ENCODE measurements at places on chromosomes 2 and 18. TPM values are rescaled to one million over a fixed set of nuclear protein-coding genes. Genes with fewer than 3 reads are reported as not detected.

Gene ONECUT2
- not detected for total RNA-seq

Gene SAP130
- 36.8 TPM for total RNA-seq

Gene MEMO1
- total RNA-seq, result 50.1 TPM

Gene PDE1A
- total RNA-seq, result not detected

Gene HK2
- 27.8 TPM for total RNA-seq

Gene SH3RF3
- total RNA-seq, result 0.08 TPM

Gene CRYBA2
- total RNA-seq, result not detected

Gene DYSF
- total RNA-seq, result 0.12 TPM

Gene MARCO
- total RNA-seq, result not detected

Gene DUSP19
- 1.6 TPM for total RNA-seq

Gene TNS1
- total RNA-seq, result 13.5 TPM

Gene MBD1
- 96.2 TPM for total RNA-seq

Gene GAREM2
- 2.9 TPM for total RNA-seq

Gene HSBP1L1
- 11.5 TPM for total RNA-seq

Gene ACOXL
- total RNA-seq, result not detected

Gene FBXO36
- 1.1 TPM for total RNA-seq

All from activated CD4-positive, alpha-beta T cell treated with anti-CD3 and anti-CD28 coated beads, Interleukin-2, amount 10 ng/mL, durations not matched to agents 7 days and 5 days (primary cell).